ENCODE measurements at places on chromosomes 4 and X.

DNA sequence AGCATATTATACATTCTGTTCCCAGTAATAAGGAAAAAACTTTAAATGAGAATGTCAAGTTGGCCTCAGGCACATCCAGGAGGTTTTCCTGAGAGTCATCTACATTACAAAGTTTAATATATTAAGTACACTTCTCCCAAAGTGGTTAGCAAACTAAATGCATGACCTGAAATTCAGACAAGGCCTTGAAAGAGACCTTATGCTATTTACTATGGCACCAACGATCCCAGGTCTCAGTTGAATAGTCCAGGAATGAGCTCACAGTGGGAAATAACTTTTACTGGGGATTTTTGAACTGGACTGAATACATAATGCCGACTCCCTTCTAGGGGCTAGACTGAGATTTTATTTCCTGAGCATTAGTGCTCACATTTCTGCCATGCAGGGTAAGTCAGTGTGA lies 1577.5 kb upstream of the PCDH7 start:
- DNase-seq: no peak

- DNase-seq: no peak
These were observed 368.8 kb downstream of the MAGEE1 start for GRCh38 chrX:76796311-76796710.

- DNase-seq: no peak
These were observed 167.9 kb downstream of the SMIM20 start for GRCh38 chr4:26081795-26082498.

GRCh38 chr4:118032691-118033090 lies 1.6 kb upstream of the NDST3 start:
- no peak for DNase-seq

- DNase-seq: no peak
These were observed 41.5 kb upstream of the CYP4V2 start for GRCh38 chr4:186149872-186150271.
